Upper lobe of right lung (tissue), 1 donor: ENCODE measurements at places on chromosomes 11 and 22.
A peak's percentile ranks its signal among the peaks of the same experiment; 100 is the strongest.

GRCh38 chr11:12810568-12810894 lies 136.3 kb downstream of the TEAD1 start:
- DNase-seq, result no peak

DNA sequence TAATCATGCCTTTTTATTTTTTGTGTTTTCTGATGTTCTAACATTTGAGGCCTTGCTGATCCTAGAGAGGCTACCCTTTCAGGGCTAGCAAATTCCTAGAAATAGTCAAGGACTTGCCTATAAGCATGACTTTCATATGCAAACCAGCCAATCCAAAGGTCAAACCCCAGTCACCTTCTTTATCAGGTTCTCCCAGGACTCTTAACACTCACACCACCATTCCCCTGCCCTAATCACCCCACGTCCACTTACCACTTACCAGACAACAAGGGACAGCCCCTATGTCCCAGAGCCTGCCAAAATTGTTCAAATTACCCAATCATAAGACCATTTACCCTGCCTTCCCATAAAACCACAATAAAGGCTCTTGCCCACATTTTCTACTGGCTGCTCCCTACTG lies 1339.8 kb downstream of the LRRC4C start:
- DNase-seq, result no peak

DNA sequence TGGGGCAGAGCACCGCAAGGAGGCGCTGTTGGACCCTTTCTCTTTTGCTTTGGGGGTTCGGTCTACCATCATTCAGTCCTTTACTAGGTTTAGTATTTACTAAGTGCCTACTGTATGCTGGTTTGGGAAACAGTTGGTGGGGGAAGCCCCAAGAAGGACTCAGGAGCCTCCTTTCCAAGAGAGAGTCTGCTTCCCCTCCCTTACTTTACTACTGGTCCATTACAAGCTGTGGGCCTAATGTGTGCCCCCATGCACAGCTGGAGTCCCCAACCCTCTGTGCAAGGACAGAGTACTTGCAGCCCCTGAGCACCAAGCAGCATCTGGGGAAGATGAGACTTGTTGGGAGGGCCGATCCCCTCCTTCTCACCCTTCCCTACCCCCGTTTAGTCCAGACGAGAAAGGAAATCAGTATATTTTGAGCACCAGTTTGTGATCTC lies 876 bp upstream of the UBE2L6 start:
- DNase-seq, result no peak

DNA sequence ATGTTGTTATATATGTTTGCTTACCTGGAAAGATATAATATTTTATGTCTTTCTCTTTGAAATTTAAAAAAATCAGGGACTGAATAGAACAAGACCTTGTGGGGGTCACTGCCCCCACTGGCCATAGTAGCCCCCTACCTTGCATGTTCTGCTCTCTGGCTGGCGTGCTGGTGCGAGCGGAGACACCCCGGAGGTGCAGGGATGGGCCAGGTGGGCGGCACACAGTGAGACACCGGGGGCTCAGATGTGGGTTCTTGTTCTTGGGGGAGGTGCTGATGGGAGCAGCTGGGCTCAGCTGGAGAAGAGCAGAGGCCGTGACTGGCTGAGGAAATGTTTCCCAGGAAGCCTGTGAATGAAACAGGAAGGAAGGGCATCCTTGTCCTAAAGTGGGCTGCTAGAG lies 20.2 kb downstream of the GAB4 start:
- DNase-seq, result no peak

DNA sequence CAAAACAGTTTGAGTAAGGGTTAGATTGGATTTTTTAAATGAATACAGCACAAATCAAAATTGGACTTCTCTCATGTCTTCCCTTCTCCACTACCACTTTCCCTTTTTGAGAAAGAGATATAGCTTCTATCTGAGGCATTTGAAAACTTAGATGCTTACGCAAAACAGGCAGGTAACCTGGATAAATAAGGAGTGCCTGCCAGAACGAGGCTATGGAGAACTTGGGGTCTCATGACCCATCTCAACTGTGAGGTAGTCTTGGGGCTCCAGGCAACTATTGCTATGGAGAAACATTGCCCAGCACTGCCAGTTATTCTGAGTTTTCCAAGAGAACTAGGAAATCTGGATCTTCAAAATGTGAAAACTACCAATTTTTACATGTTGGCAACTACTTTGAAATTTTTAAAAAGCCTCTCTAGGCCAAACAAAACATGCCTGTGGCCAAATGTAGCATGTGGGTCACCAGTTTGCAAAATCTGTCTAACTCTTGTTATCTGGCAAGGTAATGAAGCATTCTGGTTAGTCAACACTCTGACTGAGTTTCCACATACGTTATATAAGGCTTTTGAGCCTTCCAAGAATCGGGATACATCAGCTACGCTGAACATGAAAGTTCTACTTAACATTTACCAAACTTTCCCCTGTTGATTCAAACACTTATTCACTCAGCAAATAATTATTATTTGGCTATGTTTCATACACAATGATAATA lies 752.7 kb downstream of the KCNA4 start:
- no peak for DNase-seq

GRCh38 chr11:17014321-17014832 lies at the start of gene PLEKHA7:
Gene PLEKHA7 (minus strand): TSS chr11:17014414. CDS start chr11:17014401, 13 bp downstream.
- peak; percentile 71 for DNase-seq
